Stimulated activated CD8-positive, alpha-beta memory T cell treated with anti-CD3 and anti-CD28 coated beads, Interleukin-2, amount 100 ng/mL, for 1 hour (primary cell): ENCODE measurements at places on chromosomes 13 and 19.

GRCh38 chr19:4801085-4801619, 9.6 kb downstream of the FEM1A start:
- DNase-seq: no peak

DNA sequence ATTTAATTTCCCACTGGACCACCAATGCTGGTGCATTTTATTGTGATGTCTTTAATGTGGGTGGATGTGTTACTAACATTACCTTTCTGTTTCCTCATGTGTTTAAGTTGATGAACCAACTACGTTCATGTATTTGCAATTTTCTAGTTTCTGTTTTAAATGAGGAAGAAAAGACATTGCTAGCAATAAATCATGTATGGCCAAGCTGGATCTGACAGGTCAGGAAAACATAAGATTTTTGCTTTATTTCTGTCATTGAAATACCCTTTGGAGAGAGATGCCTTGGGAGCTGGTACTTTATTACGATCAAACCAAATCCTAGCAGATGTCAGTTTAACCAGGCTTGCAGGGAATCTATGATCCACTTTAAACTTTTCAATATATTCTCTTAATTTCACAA, 553.2 kb downstream of the RFC3 start:
- no peak for DNase-seq

DNA sequence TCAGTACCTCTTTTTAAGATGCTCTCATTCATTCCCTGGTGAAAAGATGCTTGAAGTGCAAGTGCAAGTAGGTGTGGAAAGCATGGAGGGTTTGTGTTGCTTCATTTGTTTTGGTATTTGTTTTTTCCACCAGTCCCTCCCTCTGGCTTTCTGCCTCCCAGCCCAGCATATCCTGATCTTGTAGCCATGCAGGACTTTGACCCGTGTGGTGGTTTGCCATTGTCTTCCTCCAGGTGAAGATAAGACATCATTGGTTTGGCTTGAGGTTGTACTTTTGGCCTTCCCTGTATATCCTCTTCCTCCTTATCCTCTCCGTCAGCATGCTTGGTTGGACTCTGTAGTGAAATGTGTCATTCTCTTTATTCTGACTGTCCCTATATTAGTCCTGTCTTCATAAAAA, 9.1 kb downstream of the SPINT2 start:
- no peak for DNase-seq

DNA sequence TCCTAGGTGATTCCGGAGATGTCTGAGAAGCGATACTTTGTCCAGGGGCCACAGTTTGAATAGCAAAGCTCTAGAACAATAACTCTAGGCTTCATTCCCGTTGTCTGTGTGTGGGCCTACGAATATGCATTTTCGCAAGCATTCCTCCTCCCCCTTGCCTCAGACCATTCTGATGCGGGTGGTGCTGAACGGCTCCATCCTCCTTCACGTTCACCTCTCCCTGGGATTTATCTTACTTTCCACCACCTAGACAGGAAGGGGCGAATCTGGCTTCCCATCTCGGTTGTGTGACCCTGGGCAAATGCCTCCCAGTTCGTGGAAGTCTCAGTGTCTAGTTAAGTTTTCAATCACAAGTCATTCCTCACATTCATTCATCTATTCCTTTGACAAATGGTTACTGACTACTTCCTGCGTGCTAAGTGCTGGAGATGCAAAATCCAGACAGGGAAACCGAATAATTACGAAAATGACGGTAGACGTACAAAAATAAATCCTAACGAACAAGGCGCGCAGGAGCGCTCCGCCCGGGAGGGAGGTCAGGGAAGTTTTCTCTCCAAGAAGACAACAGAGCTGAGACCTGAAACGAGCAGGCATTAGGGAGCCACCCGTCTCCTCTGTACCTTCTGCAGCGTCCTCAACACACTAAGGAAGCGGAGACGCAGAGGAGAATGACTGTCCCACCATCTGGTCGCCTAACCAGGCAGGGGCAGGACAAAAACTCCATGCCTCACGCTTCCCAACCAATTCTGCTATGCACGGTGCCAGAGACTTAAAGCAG, 1.3 kb upstream of the CNOT3 start:
- no peak for DNase-seq

DNA sequence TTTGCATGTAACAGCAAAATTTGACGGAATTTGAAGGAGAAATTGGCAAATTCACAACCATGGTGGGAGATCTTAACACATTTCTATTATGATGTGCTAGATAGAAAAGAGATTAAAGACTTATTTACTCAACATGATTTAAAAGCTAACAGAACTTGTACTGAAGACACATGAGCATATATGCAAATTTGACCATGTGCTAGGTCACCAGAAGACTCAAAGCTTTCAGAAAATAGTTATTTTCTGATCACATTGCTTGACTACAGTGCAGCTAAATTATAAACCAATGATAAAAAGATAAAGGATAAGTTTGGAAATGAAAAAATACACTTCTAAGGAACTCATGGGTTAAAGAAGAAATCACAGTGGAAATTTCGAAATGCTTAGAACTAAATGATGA, 9.1 kb downstream of the GPR183 start:
- no peak for DNase-seq

DNA sequence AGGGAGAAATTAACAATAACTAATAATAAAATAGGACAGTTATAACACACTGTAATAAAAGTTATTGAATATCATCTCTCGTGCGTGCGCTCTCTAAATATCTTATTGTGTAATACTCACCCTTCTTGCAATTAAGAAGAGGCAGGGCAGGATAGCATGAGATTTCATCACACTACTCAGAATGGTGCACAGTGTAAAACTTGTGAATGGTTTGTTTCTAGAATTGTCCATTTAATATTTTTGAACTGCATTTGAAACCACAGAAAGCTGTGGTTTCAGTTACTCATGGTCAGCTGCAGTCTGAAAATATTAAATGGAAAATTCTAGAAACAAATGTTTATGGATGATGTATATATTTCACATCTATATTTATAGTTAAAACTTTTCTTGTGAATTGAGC, 161.1 kb downstream of the DCT start:
- DNase-seq: no peak

GRCh38 chr19:14561847-14562351, 10.0 kb downstream of the NDUFB7 start:
- no peak for DNase-seq

- no peak for DNase-seq
Observed at GRCh38 chr19:48477698-48478338, 8.6 kb downstream of the CYTH2 start.

- DNase-seq: no peak
Observed at GRCh38 chr19:22945560-22945959, 57.4 kb downstream of the ZNF728 start.

GRCh38 chr19:50967929-50968715, 1.3 kb downstream of the KLK6 start:
- no peak for DNase-seq

GRCh38 chr19:1161716-1162115, 12.4 kb downstream of the SBNO2 start:
- no peak for DNase-seq

GRCh38 chr19:18393836-18394235, 3.6 kb downstream of the LRRC25 start:
- no peak for DNase-seq

GRCh38 chr13:98370806-98371515, 193.9 kb upstream of the RNF113B start:
- no peak for DNase-seq

DNA sequence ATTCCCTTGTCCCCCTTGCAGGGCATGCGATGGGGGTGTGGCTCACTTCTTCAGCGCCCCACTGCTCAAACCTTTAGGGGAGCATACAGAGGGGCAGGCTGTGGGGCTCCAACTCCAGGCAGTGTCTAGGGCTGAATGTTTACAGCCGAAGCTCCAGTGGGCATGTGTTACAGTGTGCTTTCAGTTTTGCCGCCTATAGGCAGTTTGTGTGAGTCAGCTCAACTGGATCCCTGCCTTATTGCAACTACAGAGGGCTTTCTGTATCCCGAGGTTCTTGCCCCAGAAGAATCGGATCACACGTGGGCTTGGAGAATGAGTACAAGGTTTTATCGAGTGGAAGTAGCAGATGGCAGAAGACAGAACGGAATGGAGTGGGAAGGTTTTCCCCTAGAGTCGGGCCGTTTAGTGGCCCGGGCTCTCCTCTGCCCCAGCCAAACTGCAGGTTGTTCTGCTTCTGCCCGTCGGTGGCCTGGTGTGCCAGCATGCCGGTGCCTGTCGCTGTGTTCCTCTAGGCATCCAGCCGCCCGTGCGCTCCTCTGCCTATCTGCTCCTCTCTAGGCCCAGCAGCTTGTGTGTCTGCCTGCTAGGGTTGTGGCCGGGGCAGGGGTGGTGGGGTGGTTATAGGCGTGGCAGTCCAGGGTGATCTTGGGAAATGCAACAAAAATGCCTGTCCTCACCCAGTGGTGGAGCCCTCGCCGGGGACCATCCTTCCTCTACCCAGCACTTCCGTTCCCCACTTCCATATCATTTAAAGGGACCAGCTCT, 435.9 kb upstream of the SGCG start:
- DNase-seq: no peak

DNA sequence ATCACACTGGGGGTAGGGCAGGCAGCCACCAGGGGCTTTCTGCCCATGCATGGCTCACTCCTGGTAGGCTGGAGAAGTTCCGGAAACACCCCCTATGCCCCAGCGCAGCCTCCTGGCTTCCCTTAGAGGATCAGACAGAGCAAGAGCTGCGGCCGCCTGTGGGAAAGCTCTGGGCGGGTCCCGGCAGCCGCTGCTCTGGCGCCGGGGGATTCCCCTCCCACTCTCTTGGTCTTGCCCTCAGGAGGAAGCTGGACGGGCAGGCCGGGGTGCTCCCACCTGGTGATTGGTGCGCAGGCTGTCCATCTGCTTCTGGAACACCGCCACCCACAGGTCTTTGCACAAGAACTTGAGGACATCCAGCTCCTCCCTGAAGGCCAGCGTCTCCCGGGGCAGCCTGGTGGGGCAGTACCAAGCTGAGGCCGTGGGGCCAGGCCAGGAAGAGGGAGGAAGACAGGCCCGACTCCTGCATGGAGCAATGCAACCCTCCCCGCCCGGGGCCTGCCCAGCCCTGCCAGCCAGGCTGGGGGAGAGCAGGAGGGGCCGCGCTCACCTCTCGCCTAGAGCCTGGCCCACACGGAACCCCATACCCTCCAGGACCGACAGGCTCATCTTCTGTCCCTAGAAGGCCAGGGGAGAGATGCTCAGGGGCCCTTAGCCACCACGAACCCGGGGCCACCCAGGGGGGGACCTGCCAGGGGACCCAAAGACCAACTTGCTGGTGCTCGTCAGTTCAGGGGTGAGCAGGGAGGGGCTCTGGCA, 4.0 kb upstream of the NKPD1 start:
- DNase-seq: no peak

DNA sequence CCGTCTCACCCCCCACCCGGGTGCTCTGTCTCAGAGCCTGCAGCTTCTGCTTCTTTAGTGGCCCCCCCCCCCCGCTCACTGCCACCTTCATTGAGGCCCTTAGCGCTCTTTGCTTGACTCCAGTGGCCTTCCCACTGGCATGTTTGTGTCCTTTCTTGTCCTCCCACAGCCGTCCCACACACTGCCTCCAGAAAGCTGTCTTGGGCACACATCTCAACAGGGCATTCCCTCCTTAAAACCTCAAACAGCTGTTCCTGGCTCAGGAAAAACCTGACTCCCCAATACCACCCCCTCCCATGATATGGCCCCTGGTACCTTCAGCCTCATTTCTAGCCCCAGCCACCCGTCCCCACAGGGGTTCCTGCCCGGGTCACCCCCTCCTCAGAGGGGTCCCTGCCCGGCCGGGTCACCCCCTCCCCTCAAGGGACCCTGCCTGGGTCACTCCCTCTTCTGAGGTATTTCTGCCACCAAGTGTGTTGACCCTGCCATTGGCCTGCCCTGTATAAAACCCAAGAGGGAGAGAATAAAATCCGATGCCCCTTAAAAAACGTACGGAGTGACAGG, 8.9 kb downstream of the B3GLCT start:
- DNase-seq: no peak

- no peak for DNase-seq
Observed at GRCh38 chr13:26855921-26856320, 95.3 kb upstream of the GPR12 start.

GRCh38 chr19:41597600-41598041, 21.7 kb downstream of the CEACAM21 start:
- DNase-seq: peak; percentile 48

DNA sequence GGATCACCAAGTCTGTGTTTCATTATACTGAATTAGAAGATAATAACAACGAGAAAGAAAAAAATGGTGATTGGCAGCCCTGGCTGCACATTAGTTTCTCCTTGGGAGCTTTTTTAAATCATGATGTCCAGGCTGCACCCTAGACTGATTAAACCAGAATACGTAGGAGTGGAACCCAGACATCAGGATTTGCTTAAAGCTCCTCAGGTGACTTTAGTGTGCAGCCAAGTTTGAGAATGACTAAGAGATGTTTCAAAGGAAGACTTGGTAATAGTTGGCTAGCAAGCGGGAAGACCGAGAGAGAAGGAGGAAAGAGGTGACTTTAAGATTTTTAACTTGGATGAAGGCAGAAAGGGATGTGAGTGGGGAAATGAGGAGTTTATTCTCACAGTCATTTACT, 71.4 kb upstream of the SERP2 start:
- DNase-seq: no peak

DNA sequence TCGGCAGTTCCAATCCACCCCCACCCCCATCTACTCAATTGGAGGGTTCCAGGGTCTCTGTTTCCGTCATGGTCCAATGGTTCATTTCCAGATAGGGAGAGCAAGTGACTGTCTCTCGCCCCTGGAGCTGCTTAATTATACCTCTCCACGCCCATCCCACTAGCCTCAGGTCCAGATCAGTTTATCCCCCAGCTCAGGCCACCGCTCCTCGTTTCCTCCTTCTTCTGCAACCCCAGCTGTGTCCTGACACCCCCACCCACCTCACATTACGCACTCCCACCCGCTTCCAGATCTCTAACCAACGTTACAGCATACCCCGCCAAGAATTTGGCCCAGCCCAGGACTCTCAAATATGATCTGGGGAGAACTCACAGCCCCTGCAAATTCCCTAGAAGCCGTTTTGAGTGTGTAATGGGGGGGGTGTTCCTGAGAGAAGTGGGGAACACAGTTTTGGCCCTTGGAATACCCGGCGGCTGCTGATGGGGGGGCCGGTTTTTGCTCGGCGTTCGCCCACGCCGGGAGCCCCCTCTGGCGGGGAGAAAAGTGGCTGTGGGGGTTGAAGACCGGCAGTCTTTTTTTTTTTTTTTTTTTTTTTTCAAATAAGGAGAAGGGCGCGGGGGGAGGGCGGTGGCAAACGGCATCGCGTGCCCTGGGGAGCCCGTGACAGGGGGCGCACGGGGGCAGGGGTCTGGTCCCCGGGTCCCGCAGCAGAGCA, 1.7 kb upstream of the PDE4A start:
- no peak for DNase-seq

- DNase-seq: no peak
Observed at GRCh38 chr13:95234242-95234641, 67.0 kb downstream of the ABCC4 start.

DNA sequence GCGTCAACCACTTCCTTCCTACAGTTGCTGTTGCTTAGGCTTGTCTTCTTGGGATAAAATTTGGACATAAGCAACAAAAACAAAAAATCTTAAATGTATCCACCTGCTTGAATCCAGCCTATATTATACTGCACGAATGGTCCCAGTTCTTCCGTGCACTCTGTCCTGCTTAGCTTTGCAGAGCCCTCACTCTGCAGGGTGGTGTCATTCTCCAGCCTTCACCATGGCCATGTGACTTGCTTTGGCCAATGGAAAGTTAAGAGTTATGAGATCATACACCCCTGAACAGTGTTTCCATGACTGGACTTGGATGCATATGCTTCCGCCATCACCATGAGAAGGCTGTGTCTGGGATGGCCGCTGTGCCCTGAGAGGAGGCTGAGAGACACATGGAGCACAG, 27.4 kb upstream of the SACS start:
- no peak for DNase-seq
